Kidney tubule cell (primary cell): ENCODE measurements at places on chromosomes 7 and 10.

DNA sequence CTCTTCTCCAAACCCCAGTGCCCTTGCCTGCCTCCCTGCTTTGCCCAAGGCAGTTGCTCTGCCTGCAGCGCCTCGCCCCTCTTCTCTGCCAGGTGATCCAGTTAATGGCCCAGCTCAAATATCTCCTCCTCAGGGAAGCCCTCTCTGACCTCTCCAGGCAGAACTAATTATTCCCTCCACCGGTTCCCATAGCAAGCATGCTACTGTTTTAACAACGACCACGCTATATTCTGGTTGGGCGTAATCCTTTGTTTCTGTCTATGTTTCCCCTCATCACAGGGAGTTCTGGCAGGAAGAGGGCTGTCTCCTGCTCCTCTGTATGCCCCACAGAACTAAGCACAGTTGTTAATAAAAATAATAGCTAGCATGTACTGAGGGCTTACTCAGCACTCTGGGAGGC lies 36.8 kb upstream of the R3HCC1L start:
- no peak for DNase-seq

DNA sequence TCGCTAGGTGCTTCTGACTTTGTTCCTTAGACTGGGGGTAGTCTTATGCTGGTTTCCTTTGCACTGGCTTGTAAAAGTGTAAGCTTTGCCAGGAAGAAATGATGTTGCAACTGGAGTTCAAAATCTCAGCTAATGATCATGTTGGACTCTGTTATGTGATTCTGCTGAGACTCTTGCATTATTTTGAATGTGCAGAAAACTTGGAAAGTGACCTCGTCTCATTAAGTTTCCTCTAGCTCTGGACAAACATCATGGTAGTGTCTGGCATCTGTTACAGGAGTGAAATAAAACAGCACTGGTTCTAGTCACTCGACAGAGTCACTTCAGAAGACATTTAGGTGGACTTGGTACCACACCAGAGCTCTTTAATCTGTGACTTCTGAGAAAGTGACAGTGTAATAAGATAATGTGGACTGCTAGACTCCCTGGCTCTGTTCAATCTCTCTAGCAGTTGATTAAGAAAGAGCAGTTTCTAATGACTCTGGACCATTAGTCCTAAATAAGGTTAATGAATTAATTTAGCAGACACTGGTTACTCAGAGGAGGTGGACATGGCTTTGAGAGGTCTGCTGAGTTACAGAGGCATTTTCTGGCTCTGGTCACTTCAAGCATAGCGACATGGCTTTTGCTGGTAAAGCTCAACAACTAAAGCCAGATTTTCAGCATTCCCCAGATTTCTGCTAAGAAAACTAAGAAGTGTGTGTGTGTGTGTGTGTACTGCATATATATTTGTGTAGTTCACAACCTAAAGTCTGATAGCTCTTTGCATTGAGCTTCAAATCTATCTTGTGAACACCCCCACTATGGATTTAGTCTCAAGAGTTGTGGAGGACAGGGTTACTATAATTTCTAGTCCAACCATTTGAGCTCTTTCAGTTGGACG lies 2.0 kb downstream of the NRP1 start:
- DNase-seq: peak; percentile 16

DNA sequence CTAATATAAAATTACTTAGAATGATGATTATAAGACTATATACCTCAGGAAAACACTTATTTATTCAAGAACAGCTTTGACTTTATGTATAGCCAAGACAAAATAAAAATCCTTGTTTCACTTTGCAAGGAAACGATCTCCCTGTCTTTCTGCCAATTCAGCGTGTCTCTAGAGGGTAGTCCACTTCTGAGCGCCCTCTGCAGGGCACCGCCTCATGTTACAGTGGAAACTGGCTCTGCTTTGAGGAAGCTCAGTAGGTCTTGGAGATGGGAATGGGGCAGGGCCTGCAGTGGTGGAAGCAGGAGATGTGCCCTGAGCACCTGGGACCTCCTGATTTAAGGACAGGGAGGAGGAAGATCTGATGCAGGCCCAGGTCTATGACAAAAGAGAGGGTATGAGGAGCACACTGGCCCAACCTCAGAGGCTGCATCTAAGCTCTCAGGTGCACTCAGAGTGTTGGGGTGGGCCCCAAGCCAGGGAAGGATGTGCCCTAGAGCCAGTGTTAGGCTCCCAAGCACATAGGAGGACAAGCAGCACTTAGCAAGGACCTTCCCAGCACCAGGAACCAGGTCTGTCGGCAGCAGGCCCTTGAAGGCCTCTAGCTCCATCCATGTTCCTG lies 481.0 kb downstream of the TNS3 start:
- peak; percentile 64 for DNase-seq

- no peak for DNase-seq
Measured at GRCh38 chr10:115606741-115607140, 513.6 kb downstream of the ATRNL1 start.

DNA sequence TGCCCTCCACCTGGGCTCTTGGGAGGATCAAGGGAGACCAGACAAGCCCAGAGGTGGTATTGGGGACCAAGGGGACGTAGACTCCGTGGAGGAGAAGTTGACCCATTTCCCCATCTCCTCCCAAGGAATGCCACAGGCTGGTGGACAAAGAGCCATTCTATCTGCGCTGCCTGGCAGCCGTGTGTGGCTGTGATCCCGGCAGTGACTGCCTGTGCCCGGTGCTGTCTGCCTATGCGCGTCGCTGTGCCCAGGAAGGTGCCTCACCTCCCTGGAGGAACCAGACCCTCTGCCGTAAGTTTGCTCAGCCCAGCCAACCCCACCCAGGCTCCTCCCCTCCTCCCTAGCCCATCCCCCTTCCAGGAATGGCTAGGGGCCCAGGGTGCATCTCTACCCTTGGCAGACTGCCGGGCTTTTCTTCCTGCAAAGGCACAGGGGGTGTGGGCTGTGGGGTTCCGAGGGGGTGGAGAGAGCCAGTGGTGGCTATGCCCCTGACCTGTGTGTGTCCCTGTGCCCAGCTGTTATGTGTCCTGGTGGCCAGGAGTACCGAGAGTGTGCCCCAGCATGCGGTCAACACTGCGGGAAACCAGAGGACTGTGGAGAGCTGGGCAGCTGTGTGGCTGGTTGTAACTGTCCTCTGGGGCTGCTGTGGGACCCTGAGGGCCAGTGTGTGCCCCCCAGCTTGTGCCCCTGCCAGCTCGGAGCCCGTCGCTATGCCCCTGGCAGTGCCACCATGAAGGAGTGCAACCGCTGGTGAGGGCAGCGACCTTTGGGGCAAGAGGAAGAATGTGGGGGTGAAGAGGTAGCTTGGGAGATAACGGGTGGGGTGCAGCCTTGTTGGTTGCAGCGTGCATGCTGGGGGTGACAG lies 10.2 kb upstream of the ZNF467 start:
- DNase-seq: no peak

DNA sequence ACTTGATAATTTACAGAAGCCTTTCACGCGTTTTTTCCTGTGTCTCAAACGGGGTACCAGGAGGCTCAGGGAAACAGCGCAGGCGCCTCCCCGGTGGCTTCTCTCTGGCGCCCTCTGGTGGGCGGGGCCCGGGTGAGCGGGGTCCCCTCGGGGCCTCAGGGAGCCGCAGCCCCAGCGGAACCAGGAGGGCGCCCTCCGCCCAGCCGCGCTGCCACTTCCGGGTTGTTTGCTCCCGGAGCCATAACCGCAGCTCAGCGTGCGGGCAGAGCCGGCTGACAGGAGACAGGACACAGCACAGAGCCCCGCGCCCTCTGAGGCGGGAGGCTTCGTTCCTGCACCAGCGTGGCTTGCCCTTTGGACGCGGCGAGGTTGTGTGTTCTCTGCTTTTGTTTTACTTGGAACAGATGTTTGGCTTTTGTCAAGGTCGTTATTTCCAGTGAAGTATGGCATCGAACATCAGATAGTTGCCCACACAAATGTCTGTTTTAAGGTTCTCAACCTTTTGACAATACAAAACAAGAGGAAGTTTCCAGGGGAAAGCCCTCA lies 6.9 kb upstream of the CYP2E1 start:
- DNase-seq: peak; percentile 75

GRCh38 chr10:25104441-25104840 lies 70.4 kb upstream of the GPR158 start:
- no peak for DNase-seq

- no peak for DNase-seq
Measured at GRCh38 chr7:70000737-70001348, 402.6 kb downstream of the AUTS2 start.

- no peak for DNase-seq
Measured at GRCh38 chr7:47719675-47720074, 137.8 kb upstream of the TNS3 start.

GRCh38 chr7:136859803-136860202 lies 8.6 kb upstream of the CHRM2 start:
- no peak for DNase-seq

- no peak for DNase-seq
Measured at GRCh38 chr10:124996854-124997215, 54.9 kb downstream of the ZRANB1 start.

DNA sequence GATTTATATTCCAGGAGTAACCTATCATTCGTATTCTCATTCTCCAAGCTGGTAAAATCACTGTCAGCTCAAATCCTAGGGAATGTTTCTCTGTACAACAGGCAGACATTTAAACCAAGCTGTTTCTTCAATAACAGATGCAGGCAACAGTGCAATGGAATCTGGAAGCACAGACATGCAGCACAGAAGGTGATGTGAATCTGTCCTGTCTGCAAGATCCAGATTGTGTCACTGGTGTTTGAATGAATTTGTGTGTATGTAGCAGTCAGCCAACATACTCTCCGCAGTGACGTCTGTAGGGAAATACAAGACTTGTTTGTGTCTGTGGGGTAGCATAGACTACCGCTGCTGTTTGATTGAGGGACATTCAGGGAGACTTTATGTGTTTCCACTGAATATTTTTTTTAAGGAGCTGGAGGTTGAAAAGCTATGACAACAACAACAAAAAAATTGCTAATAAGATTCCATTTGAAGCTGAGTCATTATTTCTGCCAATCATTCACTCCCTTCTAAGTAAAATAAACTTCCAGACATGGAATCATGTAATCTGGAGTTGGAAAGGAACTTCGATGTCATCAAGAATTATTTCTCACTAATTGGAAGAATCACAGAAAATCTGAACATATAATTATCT lies 122.9 kb upstream of the MYO3A start:
- peak; percentile 57 for DNase-seq

GRCh38 chr10:97713826-97714400 lies 383 bp downstream of the MARVELD1 start:
- peak; percentile 76 for DNase-seq

DNA sequence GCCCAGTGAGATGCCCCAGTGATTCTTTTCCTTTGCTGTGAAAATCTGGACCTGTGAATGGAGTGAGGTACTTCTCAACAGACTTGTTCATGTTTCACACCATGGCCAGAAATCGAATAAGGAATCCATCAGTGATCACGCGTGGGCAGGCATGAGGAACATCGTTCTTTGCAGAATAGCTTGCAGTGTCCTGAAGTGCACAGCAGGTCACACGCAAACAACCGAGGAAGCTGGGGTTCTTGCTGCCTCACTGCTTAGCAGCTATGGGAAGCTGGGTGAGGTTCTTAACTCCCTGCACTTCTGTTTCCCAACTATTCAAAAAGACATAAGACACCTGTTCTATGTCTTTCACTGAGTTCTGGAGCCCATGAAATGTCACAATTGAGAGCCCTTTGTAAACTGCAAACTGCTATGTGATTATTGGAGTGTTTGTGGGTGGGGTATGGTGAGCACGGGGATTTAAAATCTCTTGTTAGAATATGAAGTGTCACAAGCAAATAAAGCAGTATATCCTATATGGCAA lies 253.4 kb downstream of the KIAA1217 start:
- no peak for DNase-seq

GRCh38 chr7:48031111-48031510 lies 2.2 kb upstream of the SUN3 start:
- DNase-seq: no peak

- DNase-seq: peak; percentile 21
Measured at GRCh38 chr10:116470071-116470470, 42.4 kb downstream of the PNLIPRP3 start.

DNA sequence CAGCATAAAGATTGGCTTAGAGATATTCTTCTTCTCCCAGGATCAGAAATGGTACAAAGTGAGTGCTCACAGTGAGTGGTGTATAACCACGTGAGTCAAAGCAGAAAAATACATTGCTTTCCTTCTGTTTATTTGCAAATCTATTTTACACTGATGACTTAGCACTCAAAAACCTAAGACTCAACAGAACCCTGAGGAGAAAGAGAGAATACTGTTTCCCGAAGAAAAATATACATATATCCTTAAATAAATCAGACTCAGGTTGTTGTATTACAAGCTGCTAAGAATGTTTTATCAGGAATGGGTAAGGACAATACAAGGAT lies 48.7 kb downstream of the ODAD2 start:
- DNase-seq: no peak

- DNase-seq: no peak
Measured at GRCh38 chr7:6409944-6410693, 37.6 kb downstream of the DAGLB start.

DNA sequence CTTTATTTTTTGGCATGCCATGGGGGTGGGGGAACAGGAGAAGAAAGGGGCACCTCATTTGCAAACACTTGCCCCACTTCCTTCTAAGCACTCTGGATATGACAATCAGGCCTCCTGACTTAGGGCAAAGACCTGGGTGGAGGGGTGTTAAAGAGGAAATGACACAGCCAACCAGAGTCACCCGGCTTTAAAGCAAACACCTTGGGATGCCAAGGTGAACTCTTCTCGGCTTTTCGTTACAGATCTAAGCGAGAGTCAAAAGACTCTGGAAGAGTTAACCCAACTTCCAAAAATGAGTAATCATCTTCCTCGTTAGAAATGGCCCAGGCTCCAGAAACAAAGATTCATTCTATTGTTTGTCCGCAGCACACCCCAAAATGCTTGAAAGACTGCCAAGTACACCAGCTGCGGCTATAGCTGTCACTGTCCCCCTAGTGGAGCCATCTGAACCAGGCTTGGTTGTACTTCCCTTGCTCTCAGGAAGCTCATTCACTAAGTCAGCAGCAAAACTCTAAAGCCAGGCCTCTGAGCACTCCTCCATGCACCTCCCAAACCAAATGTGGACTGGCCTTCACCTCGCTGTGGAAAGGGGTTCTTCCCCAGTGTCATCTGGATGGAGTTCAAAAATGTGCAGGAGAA lies 24.8 kb downstream of the FAM53B start:
- peak; percentile 51 for DNase-seq

DNA sequence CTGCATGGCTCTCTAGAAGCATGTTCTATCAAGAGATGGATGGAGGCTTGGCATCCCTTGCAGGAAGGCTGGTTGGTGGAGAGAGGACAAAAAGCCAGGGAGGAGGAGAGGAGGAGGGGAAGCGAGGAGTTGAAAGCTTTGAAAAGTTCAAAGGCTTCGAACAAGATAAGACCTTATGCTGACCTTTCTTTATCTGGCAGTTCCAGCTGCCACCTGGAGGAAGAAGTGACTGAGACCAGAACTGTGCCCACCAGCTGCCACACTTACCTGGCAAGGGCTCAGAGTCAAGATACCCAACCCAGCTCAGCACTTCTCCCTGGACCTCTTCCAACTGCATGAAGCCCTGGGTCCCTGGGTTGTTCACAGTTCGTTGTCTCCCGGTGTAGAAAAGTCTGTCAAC lies 14.8 kb downstream of the CCL24 start:
- DNase-seq: no peak

DNA sequence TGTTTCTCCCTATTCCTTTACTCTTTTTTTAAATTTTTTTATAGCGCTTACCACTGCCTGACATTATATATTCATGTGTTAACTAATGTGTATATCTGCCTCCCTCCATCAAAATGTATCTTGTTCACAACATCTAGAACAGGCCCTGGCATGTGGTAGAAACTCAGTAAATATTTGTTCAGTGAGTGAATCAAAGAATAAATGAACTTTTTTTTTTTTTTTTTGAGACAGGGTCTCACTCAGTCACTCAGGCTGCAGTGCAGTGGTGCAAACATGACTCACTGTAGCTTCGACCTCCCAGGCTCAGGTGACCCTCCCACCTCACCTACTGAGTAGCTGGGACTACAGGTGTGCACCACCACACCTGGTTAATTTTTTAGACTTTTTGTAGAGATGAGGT lies 7.5 kb upstream of the CALD1 start:
- DNase-seq: no peak
